ENCODE measurements at places on chromosomes 5 and 9.

- no peak for DNase-seq
Observed at GRCh38 chr9:84862810-84863287, 193.3 kb downstream of the NTRK2 start.

GRCh38 chr5:81233080-81233634 is at the start of gene CKMT2:
CKMT2 (plus strand) TSS chr5:81233322; CDS start chr5:81251133, 17,811 bp downstream.
- peak; percentile 35 for DNase-seq

- DNase-seq = no peak
Observed at GRCh38 chr5:41043109-41043747, 27.9 kb downstream of the MROH2B start.

DNA sequence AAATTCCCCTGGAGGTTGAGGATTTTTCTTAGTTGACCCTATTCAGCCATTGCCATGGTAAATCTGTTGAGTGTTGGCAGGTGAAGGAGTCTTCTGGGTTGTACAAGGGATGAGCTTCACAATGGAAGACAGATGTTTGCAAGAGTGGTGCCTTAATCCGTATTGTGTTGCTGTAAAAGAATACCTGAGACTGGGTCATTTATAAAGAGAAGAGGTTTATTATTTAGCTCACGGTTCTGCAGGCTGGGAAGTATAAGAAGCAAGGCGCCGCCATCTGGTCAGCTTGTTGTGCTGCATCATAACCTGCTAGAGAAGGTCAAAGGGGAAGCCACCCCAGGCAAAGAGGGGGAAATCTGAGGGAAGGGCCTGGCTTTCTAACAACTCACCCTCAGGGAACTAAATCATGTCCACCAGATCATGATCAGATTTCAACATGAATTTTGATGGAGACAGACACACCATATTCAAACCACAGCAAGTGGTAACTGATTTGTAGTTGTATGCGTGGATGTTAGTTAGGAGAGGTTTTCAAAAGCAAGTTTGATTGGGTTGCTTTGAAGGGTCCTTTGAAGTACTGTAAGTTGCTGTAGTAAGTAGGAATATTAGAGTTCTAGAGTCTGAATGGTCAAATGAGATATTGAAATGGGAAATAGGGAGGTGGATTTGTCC is 2.5 kb downstream of the TNPO1 start:
- peak; percentile 69 for DNase-seq

DNA sequence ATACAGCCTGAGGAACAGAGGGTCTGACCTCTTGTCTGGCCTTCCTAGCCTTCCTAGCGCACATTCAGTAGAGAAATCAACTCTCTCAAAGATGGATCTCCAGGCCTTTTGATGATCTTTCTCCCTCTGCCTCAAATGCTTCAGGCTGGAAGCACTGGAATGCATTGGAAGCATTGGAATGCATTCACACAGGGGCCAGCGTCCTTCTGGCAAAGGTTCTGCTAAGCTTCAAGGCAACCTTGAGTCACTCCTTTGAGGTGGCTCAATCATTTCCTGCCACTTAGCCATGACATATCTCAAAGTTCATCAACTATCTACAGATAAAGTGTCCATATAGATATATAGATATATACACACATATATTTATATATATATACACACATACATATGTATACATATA is 42.9 kb downstream of the OR2K2 start:
- DNase-seq = no peak

DNA sequence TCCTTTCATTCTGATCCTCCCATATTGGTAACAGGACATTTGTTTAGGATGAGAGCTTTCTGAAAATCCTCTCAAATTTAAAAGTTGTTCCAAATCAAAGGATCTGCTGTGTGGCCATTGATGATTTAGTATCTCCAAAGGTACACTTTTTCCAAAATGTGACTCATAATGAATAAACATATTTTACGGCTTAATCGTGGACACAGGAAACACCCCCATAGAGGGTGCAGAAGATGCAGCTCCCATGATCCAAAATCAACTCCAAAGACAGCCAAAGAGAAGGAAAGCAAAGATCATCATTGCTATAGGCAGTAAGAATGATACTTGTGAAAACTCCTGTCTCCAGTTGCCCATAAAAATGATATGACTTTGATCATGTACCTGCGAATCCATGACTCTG is 239.7 kb downstream of the PIK3R1 start:
- no peak for DNase-seq

GRCh38 chr5:157219491-157220271 is 39.0 kb downstream of the ITK start:
- DNase-seq = no peak

DNA sequence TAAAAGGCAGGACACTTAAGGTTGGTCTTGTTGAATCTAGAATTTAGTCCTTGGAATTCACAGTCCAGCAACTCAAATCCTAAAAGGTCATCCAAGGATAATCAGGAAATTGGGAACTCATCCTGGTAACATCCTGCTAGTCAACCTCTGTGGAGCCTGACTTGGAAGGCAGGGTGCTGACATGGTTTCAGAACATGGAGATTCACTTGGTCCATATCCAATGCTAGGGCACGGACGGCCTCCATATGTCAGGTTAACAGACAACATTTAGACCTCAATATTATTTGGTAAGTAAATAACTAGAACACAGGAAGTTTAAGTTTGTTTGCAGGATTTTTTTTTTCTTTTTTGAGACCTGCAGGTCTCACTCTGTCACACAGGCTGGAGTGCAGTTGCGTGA is 783 bp upstream of the DNAH5 start:
- DNase-seq = no peak

- no peak for DNase-seq
Observed at GRCh38 chr9:127161081-127161624, 38.7 kb upstream of the ANGPTL2 start.

DNA sequence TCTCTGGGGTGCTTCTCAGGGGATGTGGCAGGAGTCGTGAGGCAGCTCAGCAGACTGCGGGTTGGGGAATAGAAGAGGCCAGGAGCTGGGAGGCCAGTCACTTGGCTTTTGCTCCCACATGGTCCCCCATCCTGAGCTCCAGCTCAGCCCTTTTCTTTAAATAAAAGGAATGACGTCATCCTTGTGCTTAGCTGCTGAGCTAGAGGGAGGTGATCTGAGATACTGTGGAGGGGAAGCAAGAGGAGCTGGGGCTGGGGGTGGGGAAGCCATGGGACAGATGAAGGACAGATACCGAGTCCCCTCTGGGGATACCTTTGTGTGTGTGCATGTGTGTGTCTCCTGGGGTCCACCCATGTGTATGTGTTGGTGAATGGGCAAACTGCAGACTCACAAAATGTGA is 89.0 kb upstream of the ARAP3 start:
- no peak for DNase-seq

- no peak for DNase-seq
Observed at GRCh38 chr5:57368010-57368409, 114.6 kb downstream of the ACTBL2 start.

DNA sequence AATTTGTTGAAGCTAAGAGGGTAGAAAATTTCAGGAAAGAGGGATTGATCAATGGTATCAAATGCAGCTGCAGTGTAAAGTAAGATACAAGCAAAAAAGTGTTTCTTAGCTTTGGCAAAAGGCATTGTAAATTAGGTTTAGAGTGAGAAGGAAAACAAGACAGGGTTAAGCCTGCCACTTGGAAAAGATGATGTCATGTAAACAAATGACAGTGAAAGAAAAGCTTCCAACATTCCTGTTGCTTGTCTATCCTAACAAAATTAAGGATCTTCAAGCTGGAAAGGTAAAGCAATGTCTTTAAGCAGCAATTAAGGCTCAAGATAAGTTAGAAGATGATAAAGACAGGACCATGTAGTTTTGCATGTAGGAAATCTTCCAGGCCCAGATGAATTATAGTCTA is 139.1 kb upstream of the PPP2R2B start:
- DNase-seq = no peak

DNA sequence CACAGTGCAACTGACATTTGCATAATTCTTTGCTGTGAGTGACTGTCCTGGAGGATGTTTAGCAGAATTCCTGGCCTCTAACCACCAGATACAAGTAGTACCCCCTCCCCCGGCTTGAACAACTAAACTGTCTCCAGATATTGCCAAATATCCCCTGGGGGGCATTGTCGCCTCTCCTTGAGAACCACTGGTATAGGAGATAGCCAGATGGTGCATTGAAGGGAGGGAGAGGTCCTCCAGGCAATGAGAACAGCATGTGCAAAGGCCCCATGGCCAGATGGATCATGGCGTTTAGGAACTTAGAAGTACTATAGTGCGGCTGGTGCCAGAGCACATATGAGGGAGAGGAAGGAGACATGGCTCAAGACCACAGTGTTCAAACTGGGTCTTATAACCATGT is 18.9 kb upstream of the ORM1 start:
- DNase-seq = no peak

- peak; percentile 17 for DNase-seq
Observed at GRCh38 chr5:19987612-19988361, at the start of gene CDH18. CDH18 (minus strand) TSS chr5:19988200; CDS start chr5:19838986, 149,214 bp downstream.

- no peak for DNase-seq
Observed at GRCh38 chr5:82622711-82623514, 344.8 kb upstream of the RPS23 start.

DNA sequence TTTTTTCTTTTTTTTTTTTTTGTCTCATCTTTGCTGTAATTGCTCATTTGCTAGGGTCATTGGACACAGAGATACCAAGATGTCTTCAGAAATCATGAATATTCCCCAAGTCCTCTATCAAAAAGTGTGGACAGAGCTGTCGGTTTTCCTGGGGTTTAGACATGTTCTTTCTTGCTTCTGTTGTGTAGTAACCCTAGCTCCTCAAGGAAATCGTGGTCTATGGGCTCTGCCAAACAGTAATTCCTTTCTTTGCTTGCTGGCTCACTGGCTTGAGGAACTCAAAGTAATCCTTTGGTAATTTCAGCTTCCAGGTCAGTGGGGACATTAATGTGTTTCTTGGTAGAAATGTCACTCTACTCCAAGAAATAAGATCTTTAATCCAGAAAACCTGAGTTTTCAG is 101.7 kb downstream of the TMC1 start:
- no peak for DNase-seq

- no peak for DNase-seq
Observed at GRCh38 chr5:138793575-138793974, 40.4 kb downstream of the CTNNA1 start.

DNA sequence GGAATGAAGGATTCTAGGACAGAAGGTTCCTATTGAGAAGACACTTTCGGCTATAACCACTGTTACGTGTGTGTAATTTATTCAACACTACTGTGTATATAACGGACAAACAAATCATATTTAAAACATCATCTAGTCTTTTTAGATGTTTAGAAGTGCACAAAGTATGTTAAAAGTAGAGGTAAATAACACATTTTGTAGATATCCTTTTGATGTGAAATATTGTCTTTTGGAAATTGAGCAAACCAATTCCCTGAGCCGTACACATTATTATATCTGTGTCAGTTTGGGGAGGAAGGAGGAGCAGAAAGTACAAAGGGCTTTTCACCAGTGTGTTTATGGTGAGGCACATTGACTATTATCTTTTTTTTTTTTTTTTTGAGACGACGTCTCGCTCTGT is 39.1 kb upstream of the ANKRD18A start:
- DNase-seq = no peak

DNA sequence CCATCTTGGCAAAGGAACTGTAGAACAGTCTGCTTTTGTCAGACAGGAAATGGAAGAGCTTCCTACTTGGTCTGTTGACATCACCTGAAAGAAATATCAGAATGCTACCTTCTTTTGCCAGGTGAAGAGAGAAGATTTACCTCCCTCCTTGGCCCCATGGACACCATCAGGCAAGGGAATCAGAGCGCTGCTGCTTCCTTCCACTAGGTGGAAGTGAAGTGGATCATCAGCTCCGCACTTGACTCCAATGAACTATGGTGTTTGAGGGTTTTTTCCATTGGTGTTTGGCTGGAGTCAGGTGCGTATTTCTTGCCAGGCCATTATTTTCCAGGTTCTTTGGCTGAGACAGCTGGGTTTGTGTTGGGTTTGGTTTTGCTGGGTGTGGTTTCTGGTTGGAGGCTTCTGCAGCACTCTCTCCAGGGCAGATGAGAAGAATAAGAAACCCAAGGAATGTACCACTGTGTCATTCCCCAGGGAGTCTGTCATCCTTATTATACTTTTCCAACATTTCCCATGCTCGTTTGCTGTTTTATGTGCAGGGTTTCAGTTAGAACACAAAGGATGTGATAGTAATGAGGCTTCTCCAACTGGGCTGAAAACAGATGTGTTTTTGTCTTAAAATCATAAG is 12.4 kb downstream of the SPATA31E1 start:
- no peak for DNase-seq

DNA sequence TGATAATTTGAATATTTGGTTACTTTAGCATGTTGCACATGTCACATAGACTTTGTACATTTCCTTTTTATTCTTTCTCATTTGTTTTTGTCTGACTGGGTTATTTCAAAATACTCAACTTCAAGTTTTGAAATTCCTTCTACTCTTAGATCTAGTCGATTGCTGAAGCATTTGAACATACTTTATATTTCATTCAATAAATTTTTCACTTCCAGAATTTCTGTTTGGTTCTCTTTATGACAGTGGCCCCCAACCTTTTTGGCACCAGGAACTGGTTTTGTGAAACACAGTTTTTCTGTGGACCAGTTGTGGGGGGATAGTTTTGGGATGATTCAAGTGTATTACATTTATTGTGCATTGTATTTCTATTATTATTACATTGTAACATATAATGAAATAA is 119.8 kb downstream of the COX7C start:
- DNase-seq = no peak

GRCh38 chr5:79581535-79581934 is 30.7 kb upstream of the TENT2 start:
- no peak for DNase-seq

GRCh38 chr5:97118261-97119006 is 24.0 kb downstream of the LIX1 start:
- DNase-seq = no peak

- no peak for DNase-seq
Observed at GRCh38 chr9:3511551-3511950, 14.2 kb downstream of the RFX3 start.

- no peak for DNase-seq
Observed at GRCh38 chr9:120348951-120349429, 231.0 kb downstream of the CDK5RAP2 start.

DNA sequence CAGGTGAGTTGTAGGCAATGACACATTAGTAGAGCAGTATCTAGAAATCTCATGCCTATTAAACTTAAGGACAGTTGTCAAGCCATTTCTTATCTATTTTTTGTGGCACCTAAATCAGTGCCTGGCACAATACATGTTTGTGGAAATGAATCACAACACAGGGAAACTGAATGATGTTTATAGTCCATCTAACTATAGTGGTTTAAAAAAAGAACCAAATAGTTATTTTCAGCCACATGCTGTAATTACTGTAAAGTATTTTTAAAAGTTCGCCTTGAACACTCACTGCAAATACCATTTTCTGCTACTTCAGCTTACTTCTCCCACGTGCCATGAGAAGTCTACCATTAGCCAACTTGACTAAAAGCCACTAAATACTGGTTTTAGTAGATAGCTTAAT is 21.9 kb downstream of the FNBP1 start:
- DNase-seq = no peak

Data from nucleus accumbens (tissue), 56 donors.